ENCODE measurements at places on chromosomes 5 and 9.

- DNase-seq: no peak
Measured at GRCh38 chr9:38246833-38247232, 145.7 kb upstream of the ALDH1B1 start.

- DNase-seq: no peak
Measured at GRCh38 chr5:31755676-31756230, 116.8 kb downstream of the PDZD2 start.

DNA sequence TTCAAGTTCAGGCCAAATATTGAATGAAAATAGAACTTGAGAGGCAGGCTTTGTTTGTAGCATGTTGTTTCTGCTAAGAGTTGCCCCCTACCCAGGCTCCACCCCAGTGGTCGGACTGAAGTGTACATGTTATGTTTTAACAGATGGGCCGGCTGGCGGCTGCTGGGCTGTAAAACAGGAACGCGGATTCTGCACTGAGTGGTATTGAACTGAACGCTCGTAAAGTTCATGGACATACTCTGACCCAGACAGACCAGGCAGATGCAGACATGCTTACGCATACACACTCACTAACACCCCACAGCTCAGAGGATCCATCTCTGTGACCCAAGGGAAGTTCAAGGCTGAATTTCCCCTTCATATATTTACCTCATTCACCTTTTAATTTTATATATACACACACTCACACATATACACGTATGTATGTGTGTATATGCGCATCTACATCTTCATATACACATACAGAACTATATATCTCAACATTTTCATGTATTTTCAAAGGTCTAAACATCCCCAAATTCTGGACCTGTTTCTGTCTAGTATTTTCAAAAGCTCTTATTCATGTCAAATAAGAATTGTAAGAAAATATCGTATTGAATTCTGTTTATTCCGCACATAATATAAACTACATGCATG, 1.4 kb downstream of the MARCHF3 start:
- DNase-seq: no peak

DNA sequence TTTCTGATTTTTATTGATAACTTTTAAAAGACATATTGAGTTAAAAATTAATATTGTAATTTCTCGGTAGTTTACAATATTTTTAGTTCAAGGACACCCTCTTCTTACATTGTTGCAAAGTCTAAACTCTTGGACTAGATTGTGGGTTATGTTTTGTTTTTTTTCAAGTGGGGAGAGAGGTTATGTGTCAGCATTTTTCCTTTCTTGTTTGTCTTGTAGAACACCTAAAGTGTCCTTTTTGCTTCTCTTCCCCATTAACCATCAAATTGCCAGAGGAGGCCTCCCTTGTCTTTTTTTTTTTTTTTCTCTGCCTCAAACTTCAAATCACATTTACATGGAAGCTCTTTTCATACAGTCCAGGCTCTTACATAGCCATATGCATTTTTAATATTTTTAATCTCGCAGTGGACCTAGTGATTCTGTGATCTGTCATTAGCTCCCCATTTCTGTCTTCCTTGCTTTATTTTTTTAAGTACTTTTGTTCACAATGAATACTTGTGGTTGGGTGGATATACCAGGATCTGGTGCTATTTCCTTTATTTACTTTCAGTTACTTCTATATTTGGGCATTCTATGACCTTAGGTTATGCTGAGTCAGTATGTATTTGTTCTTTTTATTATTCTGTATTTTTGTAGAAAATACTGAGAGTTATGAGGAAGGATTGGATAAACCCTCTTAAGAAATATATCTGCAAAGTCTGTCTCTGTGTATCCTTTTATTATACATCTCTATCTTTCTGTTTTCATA, 2280.6 kb upstream of the ACO1 start:
- no peak for DNase-seq

- no peak for DNase-seq
Measured at GRCh38 chr9:110604171-110604601, 24.6 kb upstream of the SVEP1 start.

GRCh38 chr5:136061630-136062365, 33.0 kb downstream of the TGFBI start:
- DNase-seq: no peak

- no peak for DNase-seq
Measured at GRCh38 chr5:127370631-127371030, 80.0 kb downstream of the MEGF10 start.

DNA sequence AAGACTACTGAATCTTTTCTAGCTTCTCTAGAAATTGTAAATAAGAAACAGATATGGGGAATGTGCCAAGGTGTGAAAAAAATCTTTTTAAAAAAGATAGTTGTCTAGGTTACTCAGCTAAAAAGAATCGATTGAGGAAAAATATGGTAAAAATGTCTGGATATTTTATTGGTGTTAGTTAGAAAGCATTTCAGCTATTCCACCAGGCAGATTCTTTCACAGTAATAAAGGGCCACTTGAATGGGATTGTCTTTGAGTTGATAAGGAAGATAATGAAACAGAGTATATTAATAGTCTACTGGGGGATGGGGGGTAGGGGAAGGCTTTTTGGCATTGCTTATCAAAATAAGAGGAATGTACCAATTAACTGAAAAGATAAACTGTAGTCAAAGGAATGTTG, 51.9 kb downstream of the SLIT3 start:
- no peak for DNase-seq

DNA sequence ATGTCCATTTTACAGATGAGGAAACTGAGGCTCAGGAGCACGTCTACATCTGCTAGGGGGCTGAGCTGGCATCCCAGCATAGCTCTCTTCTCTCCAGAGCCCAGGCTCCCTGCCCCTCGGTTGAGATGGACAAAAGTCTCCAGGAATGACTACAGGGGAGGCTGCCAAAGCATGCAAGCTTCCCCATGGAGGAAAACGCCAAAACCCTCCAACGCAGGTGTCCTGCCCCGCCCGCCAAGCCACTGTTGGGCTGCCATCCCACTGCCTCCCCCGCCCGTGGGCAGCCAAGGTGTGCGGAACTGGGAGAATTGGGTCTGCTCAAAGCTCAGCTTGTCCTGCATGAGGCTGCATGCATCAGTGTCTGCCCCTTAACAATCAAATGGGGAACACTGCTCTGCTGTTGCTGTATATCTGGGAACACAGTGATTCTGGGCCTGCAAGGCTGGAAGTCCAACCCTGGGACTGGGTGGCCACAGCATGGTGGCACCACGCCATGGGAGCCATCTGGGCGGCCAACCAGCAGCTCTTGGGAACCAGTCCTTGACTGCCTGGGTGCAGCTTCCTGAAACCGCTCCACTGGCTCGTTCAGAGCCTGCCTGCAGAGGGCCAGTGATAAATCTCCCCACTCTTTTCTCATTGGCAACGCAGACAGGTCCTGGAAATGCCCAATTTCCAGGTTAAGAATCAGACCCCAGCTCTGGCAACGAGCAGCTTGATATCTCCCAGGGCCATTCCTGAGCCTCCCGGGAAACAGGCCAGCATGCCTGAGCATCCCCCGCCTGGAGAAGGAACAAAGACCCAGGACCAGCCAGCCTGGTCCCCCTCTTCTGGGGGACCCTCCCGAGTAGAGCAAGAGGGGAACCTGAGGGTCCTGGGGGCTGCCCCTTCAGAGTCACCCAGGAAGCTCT, 3.5 kb downstream of the RALGDS start:
- DNase-seq: no peak

GRCh38 chr5:102380174-102380573, 84.1 kb upstream of the SLCO4C1 start:
- no peak for DNase-seq

DNA sequence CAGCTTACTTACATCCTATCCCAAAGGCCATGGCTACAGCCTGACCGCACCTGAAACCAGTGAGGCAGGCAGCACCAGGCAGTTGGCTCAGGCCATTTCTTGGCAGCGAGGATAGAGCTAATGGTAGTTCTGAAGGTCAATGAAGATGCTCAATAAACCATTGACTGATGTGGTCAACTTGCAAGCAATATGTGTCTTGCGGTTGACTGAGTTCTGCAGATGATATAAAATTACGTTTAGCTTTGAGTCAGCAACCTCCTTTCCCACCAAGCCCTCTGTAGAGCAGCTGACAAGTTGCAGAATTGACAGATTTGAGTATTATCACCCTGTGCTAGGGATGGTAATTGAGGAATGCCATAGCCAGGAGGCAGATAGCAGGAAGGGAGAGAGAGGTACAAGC, 189.0 kb upstream of the PUM3 start:
- no peak for DNase-seq

DNA sequence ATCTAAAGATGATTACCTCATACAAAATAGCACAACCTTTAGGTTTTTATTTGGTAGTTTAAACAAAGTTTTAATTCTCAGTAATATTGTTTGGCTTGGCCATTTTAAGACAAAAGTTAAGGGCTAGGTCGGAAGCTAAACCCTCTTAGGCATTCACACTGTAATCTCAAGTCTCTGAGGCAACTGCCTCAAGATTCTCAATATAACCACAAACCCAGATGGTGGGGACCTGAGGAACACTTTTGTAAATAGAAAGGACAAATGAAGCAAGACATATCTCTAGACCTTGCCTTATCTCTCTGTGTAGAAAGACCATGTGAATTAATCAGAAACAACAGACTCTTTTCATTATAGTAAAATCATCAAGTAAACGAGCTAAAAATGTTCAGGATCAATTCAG, 500.2 kb upstream of the CDH6 start:
- no peak for DNase-seq

DNA sequence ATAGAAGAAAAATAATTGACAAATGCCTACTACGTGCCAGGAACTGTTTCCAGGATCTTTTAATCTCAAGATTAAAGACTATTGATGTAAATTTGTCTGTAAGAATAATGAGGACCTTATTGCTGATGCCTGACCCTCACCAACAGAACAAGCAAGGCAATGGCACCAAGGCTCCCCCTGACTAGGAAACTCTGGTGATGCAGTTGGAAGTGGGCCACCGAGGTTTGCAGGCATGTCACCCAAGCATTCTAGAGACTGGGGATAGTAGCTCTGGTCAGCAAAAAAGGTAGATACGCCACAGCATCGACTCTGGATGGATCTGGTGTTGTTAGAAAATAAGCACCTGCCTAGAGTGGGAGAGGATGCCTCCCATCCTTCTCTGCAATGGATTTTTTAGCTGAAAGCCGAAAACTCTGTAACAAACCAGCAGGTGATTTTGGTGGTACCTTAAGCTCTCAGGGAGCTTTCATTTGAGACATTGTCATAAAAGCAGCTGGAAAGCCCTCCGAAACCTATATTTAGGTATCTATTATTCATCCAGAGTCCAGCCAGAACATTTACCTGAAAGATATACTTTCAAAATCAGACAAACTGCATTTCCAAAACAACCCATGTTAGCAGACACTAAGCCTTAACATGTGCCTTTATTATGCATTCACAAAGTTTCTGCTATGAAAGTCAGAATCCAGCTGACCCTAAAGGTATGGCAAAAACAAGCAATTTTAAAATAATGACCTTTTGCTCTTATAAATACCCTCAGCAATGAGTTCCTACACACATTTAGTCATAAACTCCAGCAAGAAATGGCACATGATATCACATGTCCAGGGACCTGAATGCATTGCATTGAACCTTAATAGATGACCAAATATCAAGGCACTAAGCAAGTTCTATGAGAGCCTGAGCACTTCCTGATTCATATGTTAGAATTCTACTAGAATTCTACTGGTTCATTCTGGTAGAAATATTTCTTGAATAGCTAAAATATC, 308.4 kb downstream of the PDE4D start:
- no peak for DNase-seq

- no peak for DNase-seq
Measured at GRCh38 chr5:61535828-61536227, 203.8 kb downstream of the ZSWIM6 start.

DNA sequence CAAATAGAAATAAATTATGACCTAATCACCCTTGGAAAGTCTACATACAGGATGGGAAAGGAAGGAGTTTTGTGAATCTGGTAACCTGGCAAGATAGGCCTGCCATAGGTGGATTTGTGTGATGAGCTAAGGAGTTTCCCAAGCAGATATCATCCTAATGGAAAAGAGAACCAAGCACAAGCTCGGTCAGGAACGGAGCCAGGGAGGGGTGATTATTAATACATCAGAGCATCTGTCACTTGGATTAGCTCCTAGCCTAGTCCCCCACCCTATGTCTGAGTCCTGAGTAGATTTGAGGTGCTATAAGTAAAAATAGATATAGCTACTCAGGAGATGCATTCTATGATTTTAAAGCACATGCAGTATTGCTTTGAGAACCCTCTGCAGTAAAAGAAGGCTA, 57.3 kb upstream of the SMARCA2 start:
- no peak for DNase-seq

DNA sequence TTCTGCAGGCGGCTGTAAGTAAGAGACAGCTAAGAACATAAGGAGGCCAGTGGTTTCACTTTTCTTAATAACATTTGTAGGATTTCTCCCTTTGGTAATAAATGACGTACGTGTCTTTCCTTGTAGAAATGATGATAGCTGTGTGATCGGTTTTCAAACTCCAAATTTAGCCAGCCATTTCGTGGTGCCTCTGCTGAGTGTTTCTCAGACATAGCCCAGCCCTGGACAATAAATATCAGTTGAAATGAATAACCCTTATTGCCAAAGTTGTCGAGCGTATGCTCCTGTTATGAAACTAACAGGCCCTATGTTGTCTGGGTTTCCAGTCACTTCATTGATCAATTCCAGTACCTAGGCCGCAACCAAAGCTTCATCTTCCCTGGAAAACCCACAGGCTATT, 75.0 kb upstream of the MSX2 start:
- DNase-seq: no peak

- no peak for DNase-seq
Measured at GRCh38 chr5:143418140-143418866, 14.8 kb upstream of the NR3C1 start.

DNA sequence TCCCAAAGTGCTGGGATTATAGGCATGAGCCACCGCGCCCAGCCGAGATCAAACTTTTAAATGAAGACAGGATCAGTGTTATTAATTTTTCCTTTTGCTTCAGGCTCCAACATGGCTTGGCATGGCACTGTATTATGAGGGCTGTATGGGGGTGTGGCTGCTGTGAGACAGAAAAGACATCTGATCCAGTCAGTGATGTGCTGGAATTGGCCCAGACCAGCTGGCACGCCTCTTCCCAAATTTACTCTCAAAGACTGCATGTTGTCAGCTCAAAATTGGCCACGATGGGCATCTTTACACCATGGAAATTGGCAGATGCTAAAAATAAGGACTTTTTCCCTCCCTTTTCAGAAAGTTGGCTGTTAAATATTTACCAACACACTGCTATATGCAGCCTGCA, 12.1 kb upstream of the COL27A1 start:
- no peak for DNase-seq

GRCh38 chr5:178940569-178941360, at the start of gene ZNF454:
Gene ZNF454 (plus strand): TSS chr5:178941198. CDS start chr5:178942792, 1,594 bp downstream.
- DNase-seq: no peak

DNA sequence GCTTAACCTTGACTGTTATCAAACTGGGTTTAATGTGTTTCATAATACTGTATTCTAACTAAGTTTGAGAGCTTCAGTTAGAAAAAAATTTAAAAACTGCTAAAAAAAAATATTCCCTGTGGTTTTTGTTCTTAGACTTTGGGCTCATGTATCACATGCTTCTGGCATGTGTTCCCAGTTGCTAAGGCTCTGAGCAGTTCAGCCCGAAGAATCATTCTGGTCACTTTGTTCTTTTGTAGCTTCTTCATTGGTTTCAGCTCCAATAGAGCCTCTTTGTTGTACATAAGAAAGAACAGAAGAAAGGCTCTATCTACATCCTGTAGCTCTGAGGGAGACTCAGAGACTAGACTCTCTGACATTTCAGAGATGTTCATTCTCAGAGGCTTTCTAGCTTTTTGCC, 25.6 kb downstream of the KCNN2 start:
- no peak for DNase-seq
